ENCODE measurements at places on chromosomes 7 and 10.

GRCh38 chr7:155363852-155364600 is 66.3 kb downstream of the INSIG1 start:
- peak; percentile 56 for DNase-seq

DNA sequence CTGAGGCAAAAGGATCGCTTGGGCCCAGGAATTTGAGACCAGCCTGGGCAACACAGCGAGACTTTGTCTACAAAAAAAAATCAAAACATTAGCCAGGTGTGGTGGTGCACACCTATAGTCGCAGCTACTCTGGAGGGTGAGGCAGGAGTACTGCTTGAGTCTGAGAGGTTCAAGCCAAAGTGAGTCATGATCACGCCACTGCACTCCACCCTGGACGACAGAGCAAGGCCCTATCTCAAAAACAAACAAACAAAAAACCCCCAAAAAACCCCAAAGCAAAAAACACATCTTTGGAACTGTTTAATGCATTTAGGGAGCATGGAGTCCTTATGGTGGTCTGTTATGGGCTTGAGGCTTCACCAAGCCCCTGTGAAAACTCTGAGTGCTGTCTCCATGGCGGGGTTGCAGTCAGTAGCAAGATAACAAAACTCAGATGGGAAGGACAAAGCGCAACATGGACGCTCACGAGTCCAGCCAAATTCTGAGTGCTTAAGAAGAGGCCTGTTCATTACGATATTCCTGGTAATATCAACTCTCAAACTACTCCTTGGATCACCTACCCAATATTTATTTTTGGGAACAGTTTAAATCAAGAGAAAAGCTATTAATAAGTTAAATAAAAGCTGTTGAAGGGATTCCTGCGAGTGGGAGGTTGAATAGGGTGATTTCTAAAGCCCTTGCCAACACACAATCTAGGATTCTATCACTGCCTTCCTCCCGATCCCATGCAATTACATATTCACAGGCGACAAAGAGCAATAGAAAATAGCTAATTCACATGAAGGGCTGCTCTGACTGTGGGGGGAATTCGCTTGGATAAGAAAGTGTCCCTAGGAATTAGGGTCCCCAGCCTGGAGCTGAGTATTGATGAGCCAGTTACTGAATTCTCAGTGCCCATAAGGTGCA is 123.3 kb downstream of the HIPK2 start:
- no peak for DNase-seq

- no peak for DNase-seq
Observed at GRCh38 chr7:41222746-41223145, 480.1 kb downstream of the INHBA start.

DNA sequence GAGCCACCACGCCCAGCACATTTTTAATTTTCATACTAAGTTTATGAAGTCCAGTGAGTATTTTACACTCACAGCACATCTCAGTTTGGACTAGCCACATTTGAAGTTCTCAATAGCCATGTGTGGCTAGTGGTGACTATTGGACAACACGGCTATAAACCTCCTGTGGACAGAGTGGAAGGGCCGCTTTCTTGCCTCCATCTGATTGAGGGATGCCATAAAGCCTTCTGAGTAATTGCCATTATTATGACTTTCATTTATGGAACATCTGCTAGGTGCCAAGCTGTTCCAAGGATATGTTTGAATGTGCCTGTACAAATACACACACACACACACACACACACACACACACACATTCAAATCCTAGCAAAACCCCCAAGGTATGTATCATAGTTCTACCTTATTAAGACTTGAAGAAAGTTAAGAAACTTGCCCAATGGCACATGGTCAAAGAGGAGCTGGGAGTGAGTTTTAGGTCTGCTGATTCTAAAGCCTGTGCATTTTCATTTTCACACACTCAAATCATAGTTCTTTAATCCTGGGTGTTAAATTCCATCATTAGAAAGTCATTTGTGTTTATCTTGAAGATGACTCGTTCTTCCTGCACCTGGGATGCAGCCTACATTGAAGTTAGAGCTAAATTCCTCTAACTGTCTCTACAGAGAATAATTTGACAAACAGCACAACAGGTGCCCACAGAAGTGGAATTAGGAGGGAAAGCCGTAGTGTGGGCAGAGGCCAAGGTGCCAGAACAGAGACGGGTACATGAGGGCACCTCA is 143.3 kb downstream of the PKD1L1 start:
- DNase-seq = no peak

DNA sequence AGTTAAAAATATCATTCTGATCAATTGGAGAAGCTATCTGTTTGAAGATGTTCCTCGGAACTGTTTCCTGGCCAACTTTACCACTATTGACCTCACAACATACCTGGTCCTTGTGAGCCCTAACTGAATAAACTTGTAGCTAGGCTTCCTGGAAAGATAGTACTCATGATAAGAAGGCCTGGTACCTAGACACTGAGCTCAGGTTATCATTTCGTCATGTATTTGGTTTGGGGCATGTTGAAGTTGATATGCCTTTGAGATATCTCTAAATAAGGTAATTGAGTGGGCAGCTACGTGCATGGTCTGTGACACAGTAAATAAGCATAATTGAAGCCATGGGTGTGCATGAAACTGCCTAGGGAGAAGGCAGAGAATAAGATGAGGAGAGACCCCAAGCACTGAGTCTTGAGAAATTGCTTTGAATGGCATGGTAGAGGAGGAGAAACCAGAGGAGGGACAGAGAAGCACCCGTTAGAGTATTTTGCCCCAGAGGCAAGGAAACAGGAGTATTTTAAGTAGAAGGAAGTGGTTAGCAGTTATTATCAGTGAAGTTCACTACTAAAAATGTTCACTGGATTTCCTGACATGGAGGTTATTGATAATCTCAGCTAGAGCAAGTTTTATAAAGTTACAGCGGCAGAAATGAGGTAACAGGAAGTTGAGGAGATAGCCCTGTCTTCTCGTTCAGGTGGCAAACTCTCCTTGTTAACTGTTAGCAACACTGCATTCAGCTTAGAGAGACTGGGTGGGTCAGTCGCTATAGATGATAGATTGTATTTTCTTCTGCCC is 55.6 kb downstream of the CC2D2B start:
- no peak for DNase-seq

GRCh38 chr10:131982185-131982756 is 548 bp upstream of the BNIP3 start:
- DNase-seq = no peak

GRCh38 chr10:88260329-88261051 is 322.6 kb downstream of the RNLS start:
- DNase-seq = no peak

DNA sequence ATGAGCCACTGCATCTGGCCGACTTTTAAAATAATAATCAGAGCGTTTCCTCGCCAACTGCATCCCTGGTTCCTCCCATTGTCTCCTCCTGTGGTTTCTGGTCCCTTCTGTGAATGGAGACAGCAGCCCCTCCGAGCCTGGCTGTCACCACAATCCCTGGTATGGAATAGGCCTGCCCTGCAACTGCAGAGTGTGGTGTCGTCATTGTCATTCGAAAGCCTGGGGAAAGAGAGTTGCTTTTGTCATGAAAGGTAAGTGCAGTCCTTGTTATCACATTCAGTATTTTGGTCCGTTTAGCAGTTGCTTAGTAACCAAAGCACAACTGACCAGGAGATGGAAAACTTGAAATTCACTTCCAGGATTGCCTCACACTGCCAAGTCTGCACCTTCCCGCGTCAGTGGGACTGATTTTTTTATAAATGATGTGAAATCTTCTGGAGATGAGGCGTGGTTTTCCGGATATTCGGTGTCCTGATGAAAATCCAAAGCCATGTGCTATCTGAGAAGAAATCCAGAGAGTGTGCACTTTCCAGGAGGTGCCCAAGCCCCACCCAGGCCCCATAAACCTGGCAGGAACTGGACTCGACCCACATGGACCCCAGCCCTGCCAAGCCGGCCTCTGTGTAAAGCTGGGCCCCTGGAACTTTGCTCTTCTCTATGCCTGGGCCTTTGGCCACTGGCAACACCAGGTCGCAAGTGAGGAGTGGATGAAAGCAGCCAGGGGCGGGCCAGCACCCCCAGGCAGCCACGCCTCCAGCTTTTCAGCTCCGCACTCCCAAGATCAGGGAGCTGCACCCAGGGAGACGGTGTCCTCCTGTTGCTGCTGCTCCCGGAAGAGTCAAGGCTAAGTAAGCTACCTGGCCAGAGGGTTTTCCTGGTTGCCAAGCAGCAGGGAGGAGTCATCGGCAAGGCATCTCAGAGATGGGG is 133.7 kb upstream of the SH2B2 start:
- DNase-seq = no peak

GRCh38 chr10:66187053-66187733 is 738.6 kb upstream of the LRRTM3 start:
- DNase-seq = no peak

DNA sequence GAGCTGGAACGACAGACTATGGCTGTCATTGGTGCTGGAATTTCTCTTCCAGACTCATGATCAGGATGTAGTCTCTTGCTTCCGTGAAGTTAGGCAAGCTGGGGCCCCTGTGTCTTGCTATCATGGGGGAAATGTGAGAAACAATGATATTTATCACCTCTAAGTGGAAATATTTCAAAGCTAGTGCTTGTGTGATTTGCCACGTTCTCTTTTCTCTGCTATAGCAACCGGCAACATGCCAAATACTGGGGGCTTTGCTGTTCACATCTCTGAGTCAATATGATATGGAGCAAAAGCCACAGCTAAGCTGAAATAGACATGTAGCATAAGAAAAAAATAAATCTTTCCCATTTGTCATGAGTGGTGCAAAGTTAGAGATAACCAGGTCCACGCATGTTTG is 668.2 kb upstream of the IGFBP3 start:
- no peak for DNase-seq

DNA sequence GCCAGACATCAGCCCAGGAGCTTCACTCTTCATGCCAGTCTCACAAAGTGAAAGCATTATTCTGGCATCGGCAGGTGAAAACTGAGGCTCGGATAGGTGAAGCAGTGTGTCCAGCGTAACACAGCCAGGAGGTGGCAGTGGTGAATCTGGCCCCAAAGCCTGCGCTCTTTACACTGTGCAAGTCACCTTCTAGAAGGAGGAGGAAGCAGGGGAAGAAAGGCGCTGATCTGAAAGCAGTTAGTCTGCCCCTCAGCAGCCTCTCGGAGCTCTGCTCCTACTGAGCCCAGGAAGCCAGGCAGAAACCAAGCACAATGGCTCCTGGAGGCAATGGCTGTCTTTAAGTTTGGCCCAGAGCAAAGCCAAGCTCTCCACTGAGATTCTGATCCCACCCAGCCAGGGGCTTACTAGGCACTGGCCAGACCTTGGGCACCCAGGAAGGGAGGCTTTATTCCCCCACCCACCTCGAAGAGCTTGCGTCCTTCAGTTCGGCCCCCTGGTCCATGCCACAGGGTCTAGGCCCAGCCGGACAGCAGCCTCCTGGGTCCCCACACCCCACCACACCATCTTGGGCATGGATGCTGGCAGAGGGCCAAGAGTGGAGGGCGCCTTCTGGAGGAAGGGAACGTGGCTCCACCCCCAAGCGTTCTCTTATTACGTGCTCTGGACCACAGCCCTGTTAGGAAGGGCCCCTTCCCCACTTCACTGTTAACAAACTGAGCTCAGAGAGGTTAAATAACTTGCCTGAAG is 104.5 kb downstream of the GRID1 start:
- DNase-seq = peak; percentile 80

DNA sequence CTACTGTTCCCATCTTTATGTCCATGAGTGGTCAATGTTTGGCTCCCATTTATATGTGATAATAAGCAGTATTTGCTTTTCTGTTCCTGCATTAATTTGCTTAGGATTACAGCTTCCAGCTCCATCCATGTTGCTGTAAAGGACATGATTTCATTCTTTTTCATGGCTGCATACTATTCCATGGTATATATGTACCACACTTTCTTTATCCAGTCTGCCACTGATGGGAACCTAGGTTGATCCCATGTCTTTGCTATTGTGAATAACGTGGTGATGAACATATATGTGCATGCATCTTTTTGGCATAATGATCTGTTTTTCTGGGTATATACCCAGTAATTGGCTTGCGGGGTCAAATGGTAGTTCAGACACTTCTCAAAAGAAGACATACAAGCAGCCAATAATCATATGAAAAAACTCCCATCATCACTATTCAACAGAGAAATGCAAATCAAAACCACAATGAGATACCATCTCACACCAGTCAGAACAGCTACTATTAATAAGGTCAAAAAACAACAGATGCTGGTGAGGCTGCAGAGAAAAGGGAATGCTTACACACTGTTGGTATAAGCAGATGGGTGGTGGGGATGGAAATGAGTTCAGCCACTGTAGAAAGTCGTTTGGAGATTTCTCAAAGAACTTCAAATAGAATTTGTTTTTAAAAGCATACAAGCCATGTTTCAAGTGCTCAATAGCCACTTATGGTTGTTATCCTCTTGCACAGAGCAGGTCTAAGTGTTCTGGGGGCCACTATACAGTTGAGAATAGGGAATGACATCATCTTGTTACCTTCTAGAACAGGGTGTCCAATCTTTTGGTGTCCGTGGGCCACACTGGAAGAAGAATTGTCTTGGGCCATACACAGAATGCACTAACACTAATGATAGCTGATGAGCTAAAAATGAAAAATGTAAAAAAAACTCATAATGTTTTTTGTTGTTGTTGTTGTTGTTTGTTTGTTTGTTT is 23.2 kb upstream of the SDK1 start:
- no peak for DNase-seq

- DNase-seq = no peak
Observed at GRCh38 chr7:93765475-93765874, 125.1 kb downstream of the TFPI2 start.

DNA sequence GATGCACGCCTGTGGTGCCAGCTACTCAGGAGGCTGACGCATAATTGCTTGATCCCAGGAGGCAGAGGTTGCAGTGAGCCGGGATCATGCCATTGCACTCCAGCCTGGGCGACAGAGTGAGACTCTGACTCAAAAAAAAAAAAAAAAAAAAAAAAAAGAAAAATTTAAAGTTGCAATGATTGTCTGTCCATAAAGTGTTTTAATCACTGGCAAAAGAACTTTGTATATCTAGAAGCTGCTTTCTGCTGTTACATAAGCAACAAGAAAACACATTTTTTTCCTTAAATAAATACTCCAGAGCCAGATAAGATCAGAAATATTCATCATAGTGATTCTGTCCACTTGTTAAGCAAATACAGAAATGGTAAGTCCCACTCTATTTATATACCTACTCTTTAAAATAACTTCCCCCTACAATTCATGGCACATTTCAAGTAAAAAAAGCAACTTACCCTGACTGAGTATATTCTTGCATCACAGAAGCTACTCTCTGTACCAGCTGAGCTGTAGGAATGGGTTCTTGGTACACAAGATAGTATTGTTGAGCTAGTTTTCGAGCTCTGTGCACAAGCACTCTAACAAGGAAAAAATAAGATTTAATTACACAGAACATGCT is 7.6 kb downstream of the PSMA2 start:
- DNase-seq = no peak

DNA sequence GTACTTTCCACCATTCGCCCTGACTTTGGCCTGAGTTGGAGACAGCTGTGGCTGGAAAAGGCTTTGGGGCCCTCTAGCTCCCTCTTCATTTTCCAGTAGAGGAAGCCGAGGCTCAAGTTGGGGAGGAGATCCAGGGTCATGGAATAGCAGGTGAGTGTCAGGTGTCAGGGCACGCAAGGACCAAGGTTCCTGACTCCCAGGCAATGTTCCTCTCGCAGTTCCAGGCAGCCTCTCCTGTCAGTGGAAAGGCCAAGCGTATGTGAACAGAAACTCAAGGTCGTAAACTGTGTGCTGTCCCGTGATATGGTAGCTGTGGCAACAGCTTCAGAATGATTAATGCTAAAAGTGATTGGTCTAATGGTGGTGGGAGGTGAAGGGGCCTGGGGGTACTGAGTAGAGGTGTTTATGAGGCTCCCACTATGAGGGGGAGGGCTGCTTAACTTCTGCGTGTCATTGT is 13.2 kb downstream of the ADAMTS14 start:
- no peak for DNase-seq

GRCh38 chr10:79017882-79018520 is 50.8 kb upstream of the ZMIZ1 start:
- DNase-seq = no peak

- no peak for DNase-seq
Observed at GRCh38 chr10:62852961-62853702, 37.0 kb upstream of the EGR2 start.
